ENCODE measurements at places on chromosomes 12 and 14.

DNA sequence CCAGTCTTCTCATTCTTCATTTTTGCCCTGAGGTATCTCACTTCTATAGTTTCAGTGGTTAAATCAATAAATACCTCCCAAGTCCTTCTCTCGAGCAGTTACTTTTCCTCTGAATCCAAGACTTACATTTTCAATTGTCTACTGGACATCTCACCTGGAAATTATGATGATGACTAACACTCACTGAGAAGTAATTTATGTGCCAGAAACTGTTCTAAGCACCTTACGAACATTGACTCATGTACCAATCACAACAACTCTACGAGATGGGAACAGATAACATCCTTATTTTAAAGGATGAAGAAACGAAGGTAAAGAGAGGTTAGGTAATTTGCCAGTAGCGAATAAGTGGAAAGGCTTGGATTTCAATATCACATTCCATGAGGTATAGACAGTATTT lies 94.1 kb downstream of the EML5 start:
- DNase-seq: no peak

DNA sequence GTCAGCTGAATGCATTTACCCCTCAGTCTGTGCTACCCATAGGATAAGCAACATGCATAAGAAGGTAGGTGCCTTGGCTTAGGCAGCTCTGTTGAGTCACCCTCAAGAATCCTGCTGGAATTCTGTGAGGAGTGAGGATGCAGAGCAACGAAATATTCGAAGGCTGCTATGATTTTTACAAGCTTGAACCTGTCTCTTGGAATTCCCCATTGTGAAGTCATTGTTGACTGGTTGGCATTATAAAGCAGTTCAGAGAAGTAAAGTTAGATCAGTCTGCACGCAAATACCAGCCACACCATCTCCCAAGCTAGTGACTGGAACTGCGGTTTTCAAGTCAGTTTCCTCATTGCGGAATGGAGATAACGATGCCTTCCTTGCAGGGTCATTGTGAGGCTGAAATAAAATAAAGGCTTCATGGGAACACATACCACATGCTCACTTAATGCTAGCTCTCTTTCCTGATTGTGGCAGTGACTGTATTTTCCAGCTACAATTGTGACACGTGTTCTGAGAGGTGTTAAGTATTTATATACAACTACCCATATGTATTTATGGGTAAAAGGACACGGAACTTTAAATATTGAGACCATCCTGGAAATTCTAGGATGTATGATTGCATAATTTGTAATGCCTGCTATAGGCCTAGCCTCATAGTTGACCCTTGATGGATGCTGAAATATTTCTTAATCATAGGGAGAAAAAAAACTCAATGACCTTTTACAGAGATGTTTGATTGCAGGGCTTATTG lies 96.7 kb downstream of the ETV6 start:
- no peak for DNase-seq

GRCh38 chr14:34147461-34147860 lies 196.6 kb upstream of the EGLN3 start:
- DNase-seq: no peak

DNA sequence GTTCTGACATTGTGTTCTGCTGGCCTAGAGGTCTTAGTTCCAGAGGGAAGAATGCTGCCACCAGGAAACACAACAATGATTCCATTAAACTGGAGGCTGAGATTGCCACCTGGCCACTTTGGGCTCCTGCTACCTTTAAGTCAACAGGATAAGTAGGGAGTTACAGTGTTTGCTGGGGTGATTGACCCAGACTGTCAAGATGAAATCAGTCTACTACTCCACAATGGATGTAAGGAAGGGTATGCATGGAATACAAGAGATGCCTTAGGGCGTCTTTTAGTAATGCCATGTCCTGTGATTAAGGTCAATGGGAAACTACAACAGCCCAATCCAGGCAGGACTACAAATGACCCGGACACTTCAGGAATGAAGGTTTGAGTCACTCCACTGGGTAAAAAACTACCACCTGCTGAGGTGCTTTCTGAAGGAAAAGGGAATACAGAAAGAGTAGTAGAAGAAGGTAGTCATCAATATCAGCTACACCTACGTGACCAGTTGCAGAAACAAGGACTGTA lies 852.6 kb downstream of the LRFN5 start:
- no peak for DNase-seq

GRCh38 chr14:56414236-56414635 lies 165.4 kb upstream of the TMEM260 start:
- DNase-seq: no peak

- DNase-seq: no peak
Observed at GRCh38 chr12:47901063-47901717, 3.6 kb downstream of the VDR start.

- no peak for DNase-seq
Observed at GRCh38 chr12:108447168-108447832, 67.8 kb upstream of the FICD start.

DNA sequence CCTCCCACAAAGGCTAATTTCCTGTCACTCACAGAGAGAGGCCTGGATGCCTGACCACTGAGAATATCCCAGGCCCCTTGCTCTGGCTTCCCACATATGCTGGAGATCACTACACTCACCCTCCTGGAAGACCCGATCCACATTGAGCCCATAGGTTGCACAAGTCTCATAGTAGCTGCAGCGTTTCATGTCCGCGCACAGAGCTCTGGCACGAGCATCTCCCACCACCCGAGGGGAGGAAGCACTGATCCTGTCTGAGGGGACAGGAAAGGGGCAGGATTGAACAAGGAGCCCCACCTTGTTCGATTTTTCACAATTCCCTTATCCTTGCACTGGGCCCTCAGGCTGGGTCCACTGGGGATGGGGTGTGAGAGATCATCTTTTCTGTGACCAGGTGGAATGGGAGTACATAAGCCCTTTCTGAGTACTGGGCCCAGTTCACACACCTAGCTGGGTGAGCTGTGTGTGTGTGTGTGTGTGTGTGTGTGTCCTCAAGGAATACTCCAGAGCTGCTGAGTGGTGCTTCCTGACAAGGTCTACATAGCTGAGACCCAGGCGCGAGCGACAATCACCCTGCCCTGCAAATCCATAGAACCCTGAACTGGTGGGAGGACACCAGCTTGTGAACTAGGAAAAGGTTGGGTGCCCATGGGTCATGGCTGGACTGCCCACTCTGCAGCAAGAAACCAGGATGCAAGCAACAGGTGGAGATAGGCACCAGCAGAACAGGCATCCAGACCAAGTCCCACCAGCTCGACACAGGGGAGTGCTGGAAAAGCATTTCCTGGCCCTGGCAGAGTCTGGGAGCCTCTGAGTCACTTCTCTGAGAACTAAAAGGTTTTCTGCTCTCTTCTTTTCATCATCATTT lies 5.6 kb downstream of the AGAP2 start:
- DNase-seq: no peak

DNA sequence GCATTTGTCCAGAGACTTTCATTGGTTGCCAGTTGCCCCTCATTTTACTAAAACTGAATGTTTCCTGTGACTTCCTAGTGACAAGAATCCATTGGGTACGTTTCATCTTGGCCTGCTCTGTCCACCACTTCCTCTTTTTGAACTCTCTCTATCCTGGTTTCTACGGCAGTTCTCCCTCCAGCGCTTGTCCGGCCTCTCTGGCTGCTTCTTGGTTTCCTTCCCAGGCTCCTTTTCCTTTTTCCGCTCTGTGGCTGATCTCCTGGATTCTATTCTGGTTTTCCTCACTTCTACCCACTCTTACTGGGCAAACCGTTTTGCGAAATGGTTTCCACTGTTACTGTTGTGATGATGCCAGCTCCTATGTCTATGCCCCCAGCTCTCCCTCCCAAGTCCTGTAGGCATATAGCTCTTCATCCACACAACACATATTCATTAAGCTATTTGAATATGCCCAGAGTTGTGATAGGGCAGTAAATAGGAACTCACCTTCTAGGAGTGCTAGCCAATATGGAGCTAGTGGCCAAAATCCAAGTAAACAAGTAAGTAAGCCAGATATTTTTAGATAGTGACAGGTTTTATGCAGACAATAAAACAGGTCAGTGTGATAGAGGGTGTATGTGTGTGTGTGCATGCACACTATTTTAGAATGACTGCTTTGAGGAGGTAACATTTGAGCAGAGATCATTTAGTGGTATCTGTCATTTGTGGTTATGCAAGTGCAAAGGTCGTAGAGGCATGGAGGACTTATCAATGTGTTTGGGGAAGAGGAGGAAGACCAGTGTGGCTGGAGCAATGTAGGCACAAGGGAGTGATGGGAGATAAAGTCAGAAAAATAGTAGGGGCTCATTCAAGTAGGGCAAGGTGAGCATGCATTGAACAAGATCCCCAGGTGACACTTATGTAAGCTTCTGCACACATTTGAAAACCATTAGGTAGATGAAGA lies 27.9 kb upstream of the CTDSP2 start:
- DNase-seq: no peak

DNA sequence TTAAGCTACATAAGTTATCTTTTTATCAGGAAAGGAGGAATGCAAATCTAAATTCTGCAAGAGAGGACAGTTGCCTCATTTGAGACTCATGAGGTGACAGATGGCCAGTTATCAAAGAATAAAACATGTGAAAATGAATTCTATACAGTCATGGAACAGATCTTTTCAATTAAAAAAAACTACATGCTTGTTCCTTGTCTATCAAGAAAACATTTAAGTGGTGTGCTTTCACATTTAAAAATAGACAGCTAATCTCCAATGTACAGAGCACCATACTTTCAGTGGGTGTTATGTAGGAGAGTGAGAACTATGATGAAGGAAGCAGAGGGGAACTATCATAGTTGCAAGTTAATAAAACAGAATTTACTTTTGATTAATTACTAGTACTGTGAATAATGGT lies 76.7 kb upstream of the TTC7B start:
- no peak for DNase-seq

DNA sequence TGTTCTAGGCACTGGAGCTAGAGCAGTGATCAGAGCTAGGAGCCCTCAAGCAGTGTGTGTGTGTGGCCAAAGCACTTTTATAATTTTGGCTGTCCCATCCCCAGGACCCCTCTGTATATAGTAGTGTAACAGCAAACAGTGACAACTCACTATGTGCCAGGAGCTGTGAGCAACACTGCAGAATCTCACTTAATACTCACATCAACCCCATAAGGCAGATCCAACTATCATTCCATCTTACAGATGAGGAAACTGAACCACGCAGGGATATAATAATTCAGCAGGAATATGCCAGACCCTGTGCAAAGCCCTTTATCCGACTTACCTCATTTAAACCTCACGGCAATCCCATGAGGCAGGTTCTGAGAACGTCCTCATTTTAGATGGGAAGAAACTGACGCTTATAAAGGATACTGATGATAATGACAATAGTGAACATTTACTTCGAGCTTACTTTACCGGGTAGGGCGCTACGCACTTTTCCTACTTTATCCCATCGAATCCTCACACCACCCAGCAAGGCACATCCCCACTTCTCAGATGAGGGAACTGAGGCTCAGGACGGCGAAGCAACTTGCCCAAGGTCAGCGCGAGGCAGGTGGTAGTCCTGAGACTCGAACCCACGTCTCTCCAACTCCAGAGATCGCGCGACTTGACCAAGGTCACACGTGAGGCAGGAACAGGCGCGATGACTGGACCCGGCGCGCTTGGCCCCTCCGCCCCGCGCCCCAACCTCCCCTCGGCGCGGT lies 687 bp downstream of the RAB35 start:
- no peak for DNase-seq

- no peak for DNase-seq
Observed at GRCh38 chr12:105547786-105548185, 217.3 kb downstream of the C12orf75 start.

- DNase-seq: no peak
Observed at GRCh38 chr12:127170226-127171180, 1096.5 kb upstream of the TMEM132C start.

- no peak for DNase-seq
Observed at GRCh38 chr12:132746613-132747012, 15.0 kb downstream of the ANKLE2 start.

DNA sequence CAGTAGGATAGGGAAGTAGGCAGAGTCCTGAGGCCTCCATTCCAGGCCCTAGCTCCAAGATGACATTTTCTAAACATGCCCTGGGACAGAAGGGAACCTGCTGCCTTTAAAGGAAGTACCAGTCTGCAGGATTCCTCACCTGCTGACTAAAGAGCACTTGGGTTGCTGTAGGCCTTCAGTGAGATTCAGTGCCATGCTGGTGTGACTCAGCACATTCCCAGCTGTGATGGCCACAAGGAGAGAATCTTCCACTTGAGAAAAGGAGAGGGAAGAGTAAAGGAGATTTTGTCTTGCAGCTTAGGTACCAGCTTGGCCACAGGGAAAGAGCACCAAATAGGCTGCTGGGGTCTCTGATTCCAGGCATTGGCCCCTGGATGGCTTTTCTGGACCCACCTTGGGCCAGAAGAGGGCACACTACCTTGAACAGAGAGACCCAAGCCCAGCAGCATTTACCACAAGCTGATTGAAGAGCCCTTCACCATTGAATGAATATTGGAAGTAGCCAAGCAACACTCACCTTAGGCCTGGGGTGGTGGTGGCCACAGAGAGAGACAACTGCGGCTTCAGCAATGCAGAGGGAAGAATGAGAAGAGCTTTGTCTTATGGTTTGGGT lies 498.3 kb downstream of the KCNH5 start:
- DNase-seq: no peak

DNA sequence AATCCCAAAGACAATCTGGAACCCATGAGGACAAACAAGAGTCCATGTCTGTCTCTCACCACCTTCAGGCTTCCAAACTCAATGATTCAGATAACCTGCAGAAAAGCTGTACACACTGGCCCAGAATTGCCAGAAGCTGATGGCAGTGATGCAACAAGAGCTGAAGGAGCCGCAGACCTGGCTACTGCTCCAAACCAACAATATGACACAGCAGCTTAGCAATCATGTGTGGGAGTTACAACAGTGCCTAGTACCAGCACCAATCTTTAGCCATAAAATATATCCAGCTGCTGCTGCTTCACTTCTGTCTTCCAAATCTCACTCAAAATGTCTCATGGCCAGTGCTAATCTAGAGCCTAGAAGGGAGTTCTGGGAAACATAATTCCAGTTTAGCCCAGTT lies 22.0 kb downstream of the RPS6KA5 start:
- no peak for DNase-seq

GRCh38 chr12:108240928-108241327 lies 98.2 kb downstream of the CMKLR1 start:
- no peak for DNase-seq

DNA sequence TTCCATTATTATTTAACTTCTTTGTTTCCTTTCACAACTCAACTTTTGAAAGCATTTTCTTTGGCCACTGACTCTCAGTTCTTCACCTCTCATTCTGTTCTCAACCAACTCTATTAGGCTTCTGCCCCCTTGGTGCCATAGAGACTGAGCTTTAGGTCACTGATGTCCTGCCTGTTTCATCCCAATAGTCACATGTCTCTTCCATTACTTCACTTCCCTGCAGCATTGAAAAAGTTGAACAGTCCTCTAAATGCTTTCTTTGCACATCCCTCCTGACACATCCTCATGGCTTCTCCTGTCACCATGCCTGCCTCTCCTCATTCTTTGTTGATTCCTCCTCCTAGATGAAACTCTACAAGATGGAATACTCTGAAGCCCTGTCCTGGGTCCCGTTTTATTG lies 2.7 kb downstream of the CLEC12A start:
- no peak for DNase-seq

- DNase-seq: no peak
Observed at GRCh38 chr12:85405781-85406522, 125.9 kb downstream of the ALX1 start.

- no peak for DNase-seq
Observed at GRCh38 chr14:73935666-73936065, 14.2 kb downstream of the FAM161B start.

GRCh38 chr12:68901551-68901950 lies 31.4 kb downstream of the CPM start:
- no peak for DNase-seq

GRCh38 chr14:29851397-29851796 lies 76.2 kb downstream of the PRKD1 start:
- no peak for DNase-seq

GRCh38 chr12:7555752-7556151 lies 52.2 kb upstream of the CD163 start:
- DNase-seq: no peak

Data from Jurkat, Clone E6-1 (cell line).